ENCODE measurements at places on chromosomes 4 and X.

GRCh38 chr4:79030973-79031372 is 91.7 kb upstream of the PAQR3 start:
- DNase-seq: no peak

GRCh38 chr4:94934201-94934600 is 176.4 kb downstream of the BMPR1B start:
- DNase-seq: no peak

- DNase-seq: no peak
These were observed 10.6 kb upstream of the PYURF start for GRCh38 chr4:88533937-88534750.

DNA sequence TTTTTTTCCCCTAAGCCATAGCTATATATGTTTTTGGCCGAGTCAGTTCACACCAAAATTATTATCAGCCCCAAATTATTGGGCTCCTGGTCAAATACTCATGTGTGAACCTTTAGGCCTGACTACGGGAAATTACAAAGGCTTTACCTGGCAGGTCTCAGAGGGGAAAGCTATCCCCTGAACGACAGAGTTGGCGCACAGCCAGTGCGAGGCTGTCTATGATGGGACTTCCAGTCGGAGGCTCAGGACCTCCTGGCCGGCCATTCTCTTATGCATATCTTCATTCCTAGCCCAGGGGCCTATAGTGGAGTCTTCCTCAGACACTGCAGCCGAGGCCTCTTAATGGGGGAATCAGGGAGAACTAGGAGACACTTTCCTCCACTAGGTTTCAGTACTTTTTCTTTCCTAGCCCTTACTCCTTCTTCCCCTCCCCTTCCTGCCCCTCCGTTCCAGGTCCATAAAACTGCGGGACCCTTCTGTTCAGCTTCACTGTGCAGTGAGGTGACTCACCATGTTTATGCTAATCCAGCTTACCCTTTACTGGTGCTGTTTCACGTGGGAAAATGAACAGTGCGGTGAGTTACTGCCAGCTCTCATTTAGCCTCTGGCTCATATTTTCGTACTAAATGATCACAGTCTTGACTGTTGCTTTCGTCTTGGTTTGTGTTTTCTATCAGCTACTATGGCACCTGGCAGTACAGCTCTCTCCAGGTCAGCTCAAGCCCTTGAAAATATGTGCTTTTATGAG is 533.9 kb downstream of the FSTL5 start:
- DNase-seq: no peak

DNA sequence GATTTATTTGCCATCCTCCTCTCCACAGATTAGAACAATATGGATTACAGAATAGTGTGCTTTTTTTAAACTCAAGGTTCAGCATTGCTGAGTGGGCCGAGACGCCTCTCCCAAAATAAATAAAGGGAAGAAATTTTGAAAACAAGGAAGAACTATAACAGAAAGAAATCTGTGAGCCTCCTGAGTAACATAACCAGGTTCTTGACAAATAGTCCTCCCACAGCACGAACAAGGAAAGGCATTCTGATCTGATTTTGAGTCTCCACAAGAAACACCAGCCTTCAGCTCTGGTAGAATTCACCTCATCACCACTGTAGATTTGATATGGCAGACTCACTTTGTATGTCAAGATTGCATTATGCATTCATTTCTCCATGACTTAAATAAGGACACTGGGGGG is 173.6 kb downstream of the HHIP start:
- DNase-seq: no peak

DNA sequence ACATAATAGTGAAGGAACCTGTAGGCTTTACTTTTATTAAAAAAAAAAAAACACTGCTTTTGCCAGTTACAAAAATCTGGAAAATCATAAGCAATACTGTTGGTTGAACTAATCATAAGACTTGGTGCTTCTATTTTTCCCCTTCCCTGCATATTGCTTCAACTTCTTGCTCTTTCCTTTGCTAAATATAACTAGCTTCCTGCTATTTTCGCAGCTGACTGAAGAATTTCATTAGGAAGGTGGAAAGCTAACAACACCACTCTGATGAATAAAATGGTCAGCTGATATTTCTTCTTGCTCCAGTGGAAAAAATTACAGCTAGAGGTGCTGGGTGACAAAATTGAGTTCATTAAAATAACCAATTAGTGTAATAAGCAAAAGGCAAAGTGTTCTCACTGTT is 39.3 kb downstream of the MEPE start:
- DNase-seq: no peak

- DNase-seq: no peak
These were observed 27.5 kb upstream of the GPR78 start for GRCh38 chr4:8552581-8553205.

- DNase-seq: no peak
These were observed 68.7 kb upstream of the PGM2 start for GRCh38 chr4:37757761-37758160.
